ENCODE measurements at places on chromosomes 3 and 15.
A peak's percentile ranks its signal among the peaks of the same experiment; 100 is the strongest.

- DNase-seq, result no peak
Observed at GRCh38 chr15:32802286-32802936, 84.6 kb downstream of the GREM1 start.

- DNase-seq, result no peak
Observed at GRCh38 chr15:98315971-98316370, 332.4 kb upstream of the IGF1R start.

GRCh38 chr3:40306336-40306735, 3.2 kb upstream of the EIF1B start:
- DNase-seq, result no peak

DNA sequence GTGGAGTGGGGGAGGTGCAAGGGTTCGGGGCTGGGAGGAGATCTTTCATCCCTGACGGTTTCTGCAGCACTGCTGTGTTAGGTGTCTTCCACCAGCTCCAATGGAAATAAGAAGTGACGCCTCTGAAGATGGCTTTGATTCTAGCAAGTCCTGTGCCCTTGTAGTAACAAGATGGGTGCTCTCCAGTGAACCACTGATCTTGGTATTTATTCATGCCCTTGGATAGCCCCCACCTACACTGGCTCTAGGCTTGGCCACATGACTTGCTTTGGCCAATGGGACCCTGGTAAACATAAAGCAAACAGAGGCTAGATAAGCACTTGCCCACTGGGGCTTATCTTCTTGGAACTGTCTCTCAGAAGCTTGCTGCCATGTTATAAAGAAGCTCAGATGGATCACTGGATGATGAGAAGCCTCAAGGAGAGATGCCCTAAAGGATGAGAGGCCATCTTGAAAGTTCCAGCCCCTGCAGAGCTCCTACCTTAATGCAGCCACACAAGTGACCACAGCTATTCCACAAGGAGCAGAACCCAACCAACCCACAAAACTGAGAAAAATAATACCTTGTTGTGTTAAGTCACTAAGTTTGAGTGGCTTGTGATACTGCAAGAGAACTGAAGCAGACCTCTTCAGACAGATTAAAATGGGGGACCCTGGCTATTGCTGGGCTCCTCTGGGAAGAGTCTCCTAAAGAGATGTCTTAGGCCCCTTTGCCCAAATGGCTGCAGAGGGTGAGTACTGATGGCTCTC, 137.9 kb downstream of the PDCD6IP start:
- no peak for DNase-seq

DNA sequence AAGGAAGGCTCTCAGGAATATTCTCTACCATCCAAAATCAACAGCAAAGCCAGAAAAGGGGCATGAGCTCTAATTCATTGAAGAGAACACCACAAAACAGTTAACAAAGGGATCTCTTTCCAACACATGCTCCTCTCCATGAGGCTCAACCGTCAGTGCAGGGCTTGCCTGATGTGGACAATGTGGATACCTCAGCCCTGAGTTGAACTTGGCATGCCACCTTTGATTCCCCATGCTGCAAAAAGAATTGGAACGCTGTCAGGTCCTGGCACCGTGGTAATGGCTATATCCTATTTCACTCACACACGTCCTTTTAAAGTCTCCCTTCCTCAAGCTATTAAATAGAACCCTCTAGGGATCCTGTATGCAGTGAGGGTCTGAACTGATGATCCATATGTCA, 30.7 kb upstream of the IP6K2 start:
- DNase-seq, result no peak

- DNase-seq, result peak; percentile 35
Observed at GRCh38 chr15:80455668-80456442, 51.7 kb downstream of the ARNT2 start.

- no peak for DNase-seq
Observed at GRCh38 chr15:66805202-66805885, 103.3 kb downstream of the SMAD6 start.

- DNase-seq, result no peak
Observed at GRCh38 chr3:129412542-129413198, 15.8 kb downstream of the EFCAB12 start.

- no peak for DNase-seq
Observed at GRCh38 chr15:26260517-26261133, 397.5 kb upstream of the ATP10A start.

- no peak for DNase-seq
Observed at GRCh38 chr3:47536221-47536891, 22.8 kb upstream of the ELP6 start.

DNA sequence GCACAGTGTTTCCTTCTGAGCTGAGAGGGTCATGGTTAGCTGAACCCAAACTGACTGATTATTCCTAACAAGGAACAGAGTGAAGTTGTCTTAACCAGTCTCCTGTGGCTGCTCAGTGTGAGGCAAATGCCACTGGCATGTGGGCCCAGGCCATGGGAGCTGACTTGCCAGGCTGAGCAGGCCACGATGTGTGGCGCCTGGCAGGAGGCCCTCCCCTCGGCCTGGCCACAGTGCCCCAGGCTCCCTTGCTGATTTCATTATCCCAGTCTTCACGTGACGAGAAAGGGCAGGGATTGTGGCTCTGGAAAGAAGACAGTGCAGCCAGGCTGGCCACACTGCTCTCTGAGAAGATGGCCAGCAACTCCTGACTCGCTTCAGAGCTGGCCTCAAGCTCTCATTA, 58.8 kb downstream of the SLCO2A1 start:
- no peak for DNase-seq

GRCh38 chr15:35321926-35322325, 224.0 kb downstream of the DPH6 start:
- DNase-seq, result no peak

- no peak for DNase-seq
Observed at GRCh38 chr3:125481786-125482185, 38.2 kb downstream of the SNX4 start.

DNA sequence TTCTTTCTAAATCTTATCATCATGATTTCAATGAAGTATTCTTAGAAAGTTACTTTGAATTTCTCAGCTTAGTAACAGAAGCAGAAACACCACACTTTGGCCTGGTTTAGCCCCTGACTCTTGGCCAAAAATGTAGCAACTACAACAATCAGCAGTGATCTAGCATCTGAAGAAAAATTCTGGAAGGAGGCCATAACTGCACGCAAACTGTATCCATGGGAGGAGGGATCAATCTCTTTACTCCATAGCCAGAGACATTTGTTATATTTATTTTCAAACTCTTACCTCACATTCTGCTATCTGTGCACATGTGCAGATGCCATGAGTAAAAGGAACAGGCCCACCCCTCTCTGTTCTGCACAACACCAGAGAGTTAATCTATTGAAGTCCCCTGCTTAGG, 251.0 kb upstream of the P2RY1 start:
- no peak for DNase-seq

DNA sequence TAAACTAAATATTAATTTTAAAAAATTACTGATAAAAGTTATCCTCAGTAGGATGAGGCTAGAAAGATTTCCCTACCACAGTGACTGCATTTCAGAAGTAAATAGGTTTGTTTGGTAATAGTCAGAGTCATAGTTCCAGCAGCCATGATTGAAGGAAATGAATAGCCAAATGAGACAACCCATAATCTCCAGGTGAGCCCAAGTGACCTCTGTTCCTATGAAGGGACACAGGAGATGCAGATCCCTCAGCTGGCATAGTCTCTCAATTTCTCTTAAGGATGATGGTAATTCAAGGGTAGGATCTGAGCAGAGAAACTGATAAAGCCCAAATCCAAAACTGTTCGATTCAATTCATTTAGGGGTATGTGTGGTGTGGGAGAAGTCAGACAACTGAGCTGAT, 461.8 kb downstream of the RAP2B start:
- no peak for DNase-seq

DNA sequence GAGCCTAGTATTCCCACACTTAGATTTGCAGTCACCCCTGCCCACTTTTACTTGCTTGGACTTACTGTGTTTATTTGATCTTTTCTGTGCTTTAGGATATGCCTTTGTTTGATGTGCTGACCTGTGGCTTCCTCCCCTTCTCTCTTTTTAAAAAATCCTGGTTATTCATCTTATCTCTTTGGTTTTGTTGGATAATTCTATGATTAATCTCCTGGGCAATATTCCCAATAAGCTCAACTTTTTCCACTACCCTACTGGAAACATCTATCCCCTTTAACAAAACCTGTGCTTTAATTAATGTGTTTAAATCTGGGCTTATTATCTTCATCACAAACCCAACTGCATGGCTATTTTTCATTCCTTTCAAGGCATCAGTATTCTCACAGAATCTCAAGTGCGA, 476.0 kb upstream of the TGFBR2 start:
- DNase-seq, result no peak

DNA sequence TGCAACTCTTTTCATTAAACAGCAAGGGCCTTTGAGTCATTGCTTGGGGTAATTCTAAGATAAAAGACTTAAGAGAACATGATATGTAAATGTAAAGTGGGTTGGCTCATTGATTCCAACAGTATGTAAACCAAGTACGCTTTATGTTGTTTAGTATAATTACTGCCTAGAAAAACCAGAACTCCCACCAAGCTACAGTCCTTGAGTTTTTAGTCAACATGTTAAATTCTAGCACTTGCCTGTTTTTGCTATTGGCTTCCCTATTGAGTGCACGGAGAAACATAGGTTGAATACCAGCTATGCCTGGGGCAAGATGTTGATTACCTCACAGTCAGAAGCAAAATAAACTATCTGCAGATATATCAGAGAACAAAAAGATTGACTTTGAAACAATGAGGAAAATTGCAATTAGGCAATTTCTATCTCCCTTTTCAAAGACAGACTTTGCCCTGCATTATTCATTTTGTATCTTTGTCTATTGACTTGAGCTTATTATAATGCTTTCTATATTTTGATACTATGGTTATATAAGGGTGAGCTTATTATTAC, 179.3 kb downstream of the ZPLD1 start:
- no peak for DNase-seq

DNA sequence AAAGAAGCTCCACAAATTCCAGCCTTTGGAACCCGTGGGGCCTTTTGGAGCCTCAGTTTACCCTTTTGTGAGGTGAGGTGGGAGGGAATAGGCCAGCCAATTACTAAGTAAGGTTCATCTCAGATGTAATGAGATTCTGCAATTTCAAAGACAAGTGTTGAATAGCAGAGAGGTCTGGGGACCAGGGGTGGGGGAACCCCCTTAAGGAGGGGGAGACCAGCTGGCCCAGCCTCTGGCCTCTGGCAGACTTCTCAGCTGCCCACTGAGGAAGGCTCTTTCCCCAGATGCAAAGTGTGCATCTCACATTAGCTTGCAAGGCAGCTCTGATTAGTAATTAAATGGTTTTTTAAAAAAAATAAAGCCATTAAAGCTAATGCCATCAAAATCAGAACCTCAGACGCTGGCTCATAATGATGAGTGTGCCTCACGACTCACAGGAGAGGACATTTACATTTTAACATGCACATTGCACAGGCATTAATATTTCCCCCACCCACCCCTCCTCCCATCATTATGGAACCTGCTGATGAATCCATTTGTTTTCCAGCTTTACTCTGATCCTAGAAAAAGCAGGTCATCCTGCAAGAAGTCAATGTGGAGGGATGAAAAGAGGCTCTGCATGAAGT, 176.7 kb upstream of the TLE3 start:
- DNase-seq, result no peak

DNA sequence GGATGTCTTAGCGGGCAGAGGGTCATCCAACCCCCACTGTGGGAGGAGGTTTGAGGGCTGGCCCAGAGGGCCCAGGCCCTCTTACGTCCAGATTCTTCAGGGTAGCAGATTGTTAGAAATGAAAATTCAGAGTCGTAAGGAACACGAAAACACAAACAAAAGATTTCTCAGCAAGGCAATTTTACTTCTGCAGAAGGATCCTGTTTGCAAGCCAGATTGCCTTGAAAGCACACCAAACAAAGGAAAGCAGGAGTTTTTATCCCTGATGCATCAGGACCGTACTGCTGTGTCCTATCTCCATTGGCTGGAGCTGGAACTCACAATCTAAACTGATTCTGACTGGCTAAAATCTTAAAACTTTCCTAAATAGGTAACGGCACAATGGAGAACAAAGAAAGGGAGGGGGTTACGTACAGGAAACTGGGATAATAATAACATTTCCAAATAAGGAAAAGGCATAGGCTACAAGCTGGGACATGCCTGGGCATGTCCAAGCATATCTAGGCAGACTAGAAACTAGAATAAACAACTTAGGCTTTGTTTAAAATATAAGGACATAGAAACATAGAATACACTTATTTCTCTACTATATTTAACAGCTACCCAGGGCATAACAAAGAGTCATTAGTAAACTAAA, 97.3 kb upstream of the C2CD4B start:
- DNase-seq, result no peak

- DNase-seq, result no peak
Observed at GRCh38 chr15:73383310-73384189, 14.8 kb upstream of the HCN4 start.

DNA sequence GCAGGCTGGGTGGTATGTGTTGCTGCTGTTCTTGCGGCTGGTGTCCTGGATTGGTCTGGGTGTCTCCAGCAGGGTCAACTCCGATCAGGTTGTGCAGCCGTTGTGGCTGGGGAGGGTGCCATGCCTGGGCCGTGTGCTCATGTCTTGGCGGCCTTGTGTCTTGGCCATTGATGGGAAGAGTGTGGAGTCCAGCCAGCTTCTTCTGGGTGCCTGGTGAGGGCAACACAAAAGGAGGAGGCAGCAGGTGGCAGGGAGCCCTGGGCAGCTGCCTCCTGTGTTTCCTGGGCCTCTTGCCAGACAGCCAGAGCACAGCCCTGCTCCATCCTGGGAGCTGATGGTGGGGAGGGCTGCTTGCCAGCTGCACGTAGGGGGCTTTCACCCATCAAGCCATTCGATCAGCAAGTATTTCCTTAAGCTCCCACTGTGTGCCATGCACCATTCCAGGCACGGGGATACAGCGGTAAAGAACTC, 4.3 kb downstream of the CHAC1 start:
- DNase-seq, result no peak

DNA sequence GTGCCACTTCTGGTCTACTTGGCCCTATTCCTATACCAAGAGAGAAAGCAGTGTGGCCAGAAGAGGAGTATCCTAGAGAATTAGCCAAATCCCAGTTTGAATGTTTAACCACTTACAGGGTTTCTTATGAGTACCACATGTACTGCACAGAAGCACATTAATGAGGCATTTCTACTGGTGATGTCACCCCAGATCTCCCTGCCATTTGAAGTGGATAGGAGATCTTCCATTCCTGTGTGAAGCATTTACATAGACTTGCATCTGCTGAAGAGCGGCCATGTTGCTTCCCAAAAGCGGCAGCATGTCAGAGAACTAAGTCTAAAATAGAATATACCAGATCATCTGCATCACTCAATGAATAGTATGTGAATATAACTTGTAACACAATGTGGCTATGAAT, 108.4 kb upstream of the TUSC7 start:
- DNase-seq, result no peak

- no peak for DNase-seq
Observed at GRCh38 chr3:105869861-105870755, 1.3 kb upstream of the CBLB start.

- no peak for DNase-seq
Observed at GRCh38 chr3:188358787-188359493, 205.0 kb downstream of the LPP start.

- DNase-seq, result no peak
Observed at GRCh38 chr3:30073622-30074021, 532.8 kb upstream of the TGFBR2 start.

GRCh38 chr15:58506064-58506490, 74.3 kb downstream of the LIPC start:
- DNase-seq, result no peak

All from NK-92 treated with Interleukin-12 subunit alpha and Interleukin-12 subunit beta, amount 100 ng/mL, for 24 hours (cell line).